IPS DF 19.7 (cell line): ENCODE measurements at places on chromosomes 6 and 20.

GRCh38 chr6:96197241-96197640 is 181.5 kb downstream of the FUT9 start:
- no peak for DNase-seq

- no peak for DNase-seq
These were observed 45.3 kb upstream of the PRELID3B start for GRCh38 chr20:59087829-59088433.

- no peak for DNase-seq
These were observed 326.6 kb downstream of the NRN1 start for GRCh38 chr6:5680095-5680494.

GRCh38 chr6:160071805-160072690 is 49.6 kb upstream of the SLC22A1 start:
- no peak for DNase-seq

- no peak for DNase-seq
These were observed 958.5 kb upstream of the EPHA7 start for GRCh38 chr6:94377835-94378234.

GRCh38 chr6:160002882-160003281 is 34.0 kb downstream of the IGF2R start:
- DNase-seq: no peak

DNA sequence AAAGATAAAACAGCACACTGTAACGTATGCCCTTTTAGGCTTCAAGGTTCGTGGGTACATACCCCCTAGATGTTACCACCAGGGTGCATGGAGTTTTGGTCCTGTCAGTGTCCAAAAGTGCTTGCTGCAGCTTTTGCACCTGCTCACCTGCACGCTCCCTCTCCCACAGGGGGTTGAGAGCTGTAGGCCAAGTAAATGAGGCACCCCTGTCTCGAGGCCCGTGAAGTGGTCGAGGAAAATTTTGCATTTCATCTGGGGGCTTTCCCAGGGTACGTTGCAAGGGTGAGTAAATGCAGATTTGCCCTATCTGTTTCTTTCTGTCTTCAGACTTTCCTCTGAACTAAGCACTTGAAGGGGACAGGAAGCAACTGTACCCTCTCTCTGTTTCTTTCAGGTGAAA is 136.0 kb downstream of the THBS2 start:
- DNase-seq: no peak

DNA sequence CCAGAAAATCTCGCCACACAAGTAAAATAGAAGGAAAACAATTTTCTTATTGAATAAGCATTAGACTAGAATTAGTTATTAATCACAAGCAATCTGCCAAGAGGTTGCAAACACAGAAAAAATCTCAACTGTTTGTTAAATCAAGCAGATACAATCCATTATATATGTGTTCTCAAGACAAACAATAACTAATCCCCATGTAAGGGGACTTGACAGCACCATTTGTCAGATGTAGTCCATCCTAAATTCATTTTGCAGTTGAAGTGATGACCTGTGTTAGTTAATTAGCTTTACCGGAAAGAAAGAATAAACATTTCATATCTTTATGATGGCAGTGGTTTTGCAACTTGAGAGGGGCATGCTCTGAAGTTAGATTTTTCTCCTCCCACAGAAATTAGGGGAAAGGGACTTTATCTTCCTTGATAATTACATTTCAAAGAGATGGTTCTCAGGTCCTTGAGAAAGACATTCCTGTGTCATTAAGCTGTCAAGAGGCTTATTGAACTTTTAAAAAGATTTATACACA is 1588.0 kb downstream of the GRIK2 start:
- no peak for DNase-seq

GRCh38 chr6:164379795-164380194 is 929.6 kb downstream of the C6orf118 start:
- no peak for DNase-seq

GRCh38 chr6:150250826-150251225 is 108.0 kb downstream of the PPP1R14C start:
- DNase-seq: no peak

DNA sequence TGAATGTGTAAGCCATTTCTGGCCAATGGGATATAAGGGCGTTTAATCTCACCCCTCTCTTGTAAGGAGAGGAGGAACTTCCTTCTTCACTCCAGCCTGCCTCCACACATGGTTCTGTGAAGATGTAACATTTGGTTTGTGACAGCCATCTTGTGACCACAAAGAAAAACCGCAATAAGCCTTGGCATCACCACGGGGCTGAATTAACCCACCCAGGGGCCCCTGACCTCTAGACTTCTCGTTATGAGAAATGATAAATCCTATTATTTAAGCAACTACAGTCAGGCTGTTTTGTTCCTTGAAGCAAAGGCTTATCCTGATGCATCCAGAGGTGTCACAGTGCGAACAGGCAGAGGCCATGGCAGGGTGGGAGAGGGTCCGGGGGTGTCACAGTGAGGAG is 139.7 kb downstream of the CDC5L start:
- no peak for DNase-seq

GRCh38 chr6:46190889-46191288 is 20.1 kb upstream of the ENPP5 start:
- no peak for DNase-seq

- no peak for DNase-seq
These were observed 66.1 kb downstream of the ADGRB3 start for GRCh38 chr6:68701159-68701558.

- DNase-seq: no peak
These were observed 118.2 kb downstream of the DACT2 start for GRCh38 chr6:168201383-168201782.
